ENCODE measurements at places on chromosomes 12 and 14.

GRCh38 chr12:132168311-132169031, 24.2 kb downstream of the NOC4L start:
- no peak for DNase-seq

GRCh38 chr14:55240526-55241178, 30.6 kb upstream of the FBXO34 start:
- no peak for DNase-seq

- DNase-seq, result no peak
Measured at GRCh38 chr14:90381999-90382451, 14.8 kb upstream of the CALM1 start.

GRCh38 chr12:111359231-111359913, 9.5 kb downstream of the PHETA1 start:
- DNase-seq, result peak; percentile 69

GRCh38 chr14:98323836-98324235, 948.2 kb downstream of the BCL11B start:
- DNase-seq, result no peak

Measured in activated T-cell treated with anti-CD3 and anti-CD28 coated beads, Interleukin-2, amount 50 U/mL, for 48 hours (primary cell).